Effector CD8-positive, alpha-beta T cell (primary cell): ENCODE measurements at places on chromosomes 13 and 19.

GRCh38 chr19:40312533-40312932 is 27.4 kb upstream of the AKT2 start:
- no peak for DNase-seq

DNA sequence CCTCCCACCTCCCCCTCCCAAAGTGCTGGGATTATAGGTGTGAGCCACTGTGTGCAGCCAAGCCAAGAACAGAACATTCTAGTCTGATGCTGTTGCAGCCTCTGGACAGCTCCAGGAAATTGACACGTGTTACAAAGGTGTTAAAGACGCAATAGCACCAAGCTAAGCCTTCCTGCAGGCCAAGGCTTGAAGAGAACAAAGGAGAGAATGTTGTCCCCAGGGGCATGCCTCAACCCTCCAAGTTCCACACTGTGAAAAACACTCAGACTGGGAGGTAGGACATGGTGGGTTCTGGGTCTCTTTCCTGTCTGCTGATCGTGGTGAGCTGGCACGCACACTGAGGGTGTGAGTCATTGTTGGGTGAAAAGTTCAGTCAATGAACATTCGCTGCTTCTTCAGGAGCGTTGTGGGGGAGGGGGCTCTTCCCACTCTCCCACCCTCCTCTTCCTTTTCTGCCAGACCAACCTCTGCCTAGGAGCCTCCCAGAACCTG is 5.3 kb upstream of the PTPRS start:
- DNase-seq = no peak

DNA sequence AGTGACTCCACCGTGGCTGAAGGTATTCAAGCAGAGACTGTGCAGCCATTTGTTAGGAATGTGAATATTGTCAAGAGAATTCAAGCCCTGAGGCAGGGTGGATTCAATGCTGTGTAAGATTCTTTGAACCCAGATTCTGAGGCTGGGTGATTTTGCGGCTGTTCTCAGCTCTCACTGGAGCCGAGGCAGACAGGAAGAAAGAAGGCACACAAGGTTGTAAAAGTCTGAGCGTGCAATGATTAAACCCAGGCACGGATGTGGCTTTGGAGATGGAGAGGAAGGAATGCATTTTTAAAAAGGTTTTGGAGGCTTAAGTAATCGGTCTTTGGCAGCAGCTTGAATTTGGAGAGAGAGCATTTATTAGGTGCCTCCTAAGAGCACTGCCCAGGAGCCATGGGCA is 187.9 kb downstream of the KATNAL1 start:
- no peak for DNase-seq

- no peak for DNase-seq
Measured at GRCh38 chr19:17933414-17934129, 757 bp downstream of the CCDC124 start.

GRCh38 chr19:57812226-57812625 is 2.5 kb downstream of the ZNF552 start:
- DNase-seq = no peak

DNA sequence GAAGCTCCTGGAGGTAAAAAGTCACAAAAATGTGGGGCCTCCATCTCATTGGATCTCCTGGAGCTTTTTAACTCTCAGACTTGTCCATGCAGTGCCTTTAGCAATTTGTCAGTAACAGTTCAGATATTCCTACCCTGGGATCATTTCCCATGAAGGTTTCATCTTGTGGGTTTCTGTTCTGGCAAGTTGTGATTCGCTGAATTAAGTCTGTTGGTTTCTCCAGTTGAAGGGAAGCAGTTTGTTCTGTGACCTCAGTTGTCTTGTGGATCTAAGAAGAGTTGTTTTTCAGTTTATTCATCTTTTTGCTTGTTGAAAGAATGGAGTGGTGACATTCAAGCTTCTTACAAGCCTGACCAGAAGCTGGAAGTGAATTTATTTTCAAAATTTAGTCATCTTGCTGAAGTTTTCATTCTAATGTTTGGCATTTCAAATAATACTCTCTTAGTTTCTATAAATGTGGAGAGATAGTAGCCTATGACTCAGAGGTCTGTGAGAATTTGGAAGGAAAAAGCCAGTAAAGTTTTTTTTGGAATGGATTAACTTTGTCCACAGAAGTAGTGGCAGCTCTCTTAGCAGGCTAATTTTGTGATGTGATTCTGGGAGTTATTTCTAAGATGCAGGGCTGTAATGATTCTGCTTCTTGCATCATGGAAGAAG is 120.1 kb upstream of the CSNK1A1L start:
- no peak for DNase-seq

DNA sequence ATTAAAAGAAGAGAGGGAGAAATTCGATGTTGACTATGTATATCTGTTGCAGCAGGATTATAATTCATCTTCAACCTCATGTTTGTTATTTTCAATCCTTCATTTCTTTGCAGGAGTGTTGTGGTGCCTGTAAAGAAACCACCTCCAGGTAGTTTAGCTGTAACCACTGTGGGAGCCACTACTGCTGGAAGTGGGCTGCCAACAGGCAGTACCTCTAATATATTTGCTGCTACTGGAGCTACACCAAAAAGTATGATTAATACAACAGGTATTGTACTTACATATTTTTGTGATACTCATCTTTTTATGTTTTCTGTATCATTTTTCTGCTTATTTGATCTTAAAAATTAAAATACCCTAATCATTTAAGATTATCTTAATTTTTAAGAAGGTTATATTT is 266.5 kb downstream of the NBEA start:
- no peak for DNase-seq

DNA sequence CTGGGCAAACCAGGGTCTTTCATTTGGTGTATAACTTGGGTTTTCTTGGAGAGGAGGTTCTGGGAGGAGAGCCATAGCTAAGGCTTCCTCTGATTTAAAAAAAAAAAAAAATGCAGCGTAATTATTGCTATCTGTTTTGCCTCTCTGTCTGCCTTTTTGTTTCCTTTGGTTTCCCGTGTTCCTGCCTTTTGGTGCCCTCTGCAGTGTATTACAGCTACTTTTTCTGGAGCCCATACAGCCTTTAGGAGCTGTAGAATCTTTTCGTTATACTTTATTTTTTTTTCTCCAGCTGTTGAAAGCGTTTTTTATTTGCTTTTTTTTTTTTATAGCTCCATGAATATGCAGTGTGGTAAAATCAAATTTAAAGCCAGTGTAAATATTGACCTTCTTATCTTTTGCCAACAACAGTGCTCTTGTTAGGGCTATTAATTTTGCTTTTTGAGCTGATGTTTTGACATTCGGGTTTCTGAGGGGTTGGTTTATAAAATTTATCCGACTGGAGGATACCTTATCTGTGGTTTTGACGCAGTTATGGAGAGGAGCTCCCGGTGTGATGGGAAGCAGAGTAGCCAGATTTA is 38.1 kb downstream of the ZNF493 start:
- DNase-seq = no peak

DNA sequence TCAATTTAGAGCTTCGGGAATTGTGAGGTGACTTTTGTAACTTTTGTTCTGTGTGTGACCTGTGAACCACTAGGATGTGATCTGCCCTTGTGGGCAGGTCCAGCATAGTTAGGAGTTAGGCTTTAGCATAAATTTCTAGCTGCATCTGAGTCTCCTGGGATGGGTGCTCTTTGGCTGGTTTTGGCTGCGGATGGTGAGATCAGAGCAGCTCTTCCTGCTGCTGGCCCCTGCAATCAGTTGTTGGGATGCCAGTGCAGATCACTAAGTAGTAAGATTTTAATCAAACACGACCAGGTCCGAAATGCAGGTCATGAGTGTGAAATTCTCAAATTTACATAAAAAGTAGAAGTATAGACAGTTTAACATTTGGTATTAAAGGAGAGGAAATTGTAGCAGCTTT is 8.5 kb downstream of the CEBPG start:
- DNase-seq = no peak

DNA sequence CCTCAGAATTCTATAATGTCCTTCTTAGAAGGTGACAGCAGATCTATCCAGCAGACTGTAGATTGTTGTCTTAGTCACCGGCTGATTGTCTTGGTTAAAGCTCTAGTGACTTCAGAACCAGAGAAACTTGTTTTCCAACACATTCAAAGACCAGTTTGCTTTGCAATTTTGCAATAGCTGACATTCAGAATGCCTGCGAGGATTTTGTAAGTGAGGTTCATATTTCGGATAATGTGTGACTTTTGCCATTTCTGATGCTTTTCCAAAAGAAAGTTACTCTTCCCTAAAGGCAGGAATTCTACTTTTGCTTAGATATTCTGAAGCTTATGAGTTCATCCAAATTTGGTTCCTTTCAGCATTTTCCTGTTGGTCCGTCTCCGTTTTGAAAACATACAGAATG is 13.2 kb downstream of the SPINT2 start:
- DNase-seq = no peak

GRCh38 chr13:97339019-97339987 is 94.7 kb upstream of the RAP2A start:
- no peak for DNase-seq

GRCh38 chr13:112345826-112346172 is 30.4 kb upstream of the SPACA7 start:
- DNase-seq = no peak

DNA sequence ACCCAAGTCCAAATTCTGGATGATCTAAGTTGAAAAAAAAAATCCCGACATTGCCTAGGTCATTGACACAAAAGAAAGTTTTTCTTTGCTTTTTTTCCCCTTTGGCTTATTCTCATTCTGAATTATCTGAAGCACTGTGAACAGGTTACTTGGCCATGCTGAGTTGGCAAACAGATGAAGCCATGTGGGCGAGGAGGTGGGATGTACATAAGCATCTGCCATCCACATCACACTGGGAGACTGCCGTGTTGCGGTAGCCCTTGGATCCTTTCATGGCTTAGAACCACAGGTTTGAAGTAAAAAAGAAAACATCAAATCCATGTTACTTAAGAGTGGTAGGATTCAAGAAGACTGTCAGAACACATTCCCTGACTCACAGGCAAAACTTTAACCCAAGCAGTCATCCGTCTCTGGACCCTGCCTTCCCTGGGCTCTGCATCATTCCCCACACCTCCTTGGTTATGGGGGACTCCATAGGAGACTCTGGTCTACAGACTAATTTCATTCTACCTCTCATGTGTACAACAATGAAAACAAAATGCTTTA is 242.5 kb upstream of the SERP2 start:
- DNase-seq = no peak

- DNase-seq = no peak
Measured at GRCh38 chr13:111531505-111531904, 211.1 kb downstream of the TEX29 start.

DNA sequence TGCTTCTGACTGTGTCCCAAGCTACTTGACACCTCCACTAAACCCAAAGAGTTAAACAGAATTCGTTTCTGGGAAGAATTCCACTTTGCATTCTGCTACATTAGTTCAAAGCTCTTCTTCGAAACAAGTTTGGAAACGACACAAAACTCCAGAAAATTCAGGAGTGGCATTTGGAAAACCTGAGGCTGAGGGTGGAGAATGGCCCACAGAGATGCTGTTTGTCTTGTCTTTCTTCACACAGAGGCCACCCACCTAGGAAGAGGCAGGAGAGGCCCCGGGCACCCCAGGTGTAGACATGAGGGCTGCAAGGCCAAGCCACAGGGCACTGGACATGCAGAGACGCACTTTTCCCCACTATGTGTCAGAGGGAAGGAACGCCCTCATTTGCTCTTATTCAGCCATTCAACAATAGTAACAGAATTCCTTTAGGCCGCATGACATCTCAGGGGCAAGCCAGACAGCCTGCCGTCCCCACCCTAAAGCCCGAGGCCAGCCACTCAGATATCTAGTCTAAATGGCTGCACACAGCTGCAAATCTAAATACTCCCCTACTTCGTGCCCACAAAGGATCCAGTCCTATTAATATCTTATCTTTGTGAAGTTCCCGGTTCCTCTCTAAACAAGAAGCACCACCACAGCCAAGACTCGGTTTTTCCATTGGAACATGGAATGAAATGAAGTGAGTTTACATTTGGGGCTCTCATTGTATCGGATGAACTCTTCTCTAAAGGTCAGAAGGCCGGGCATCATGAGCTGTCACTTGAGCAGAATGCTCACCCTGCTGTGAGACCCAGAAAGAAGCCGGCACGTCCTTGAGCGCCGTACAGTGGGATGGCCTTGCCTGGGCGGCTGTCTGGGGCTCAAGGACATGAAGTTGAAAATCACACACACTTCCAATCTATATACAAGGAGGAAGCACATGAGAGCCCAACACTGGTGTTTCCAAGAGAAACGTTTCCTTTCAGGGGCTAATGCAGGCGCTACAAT is 19.8 kb downstream of the COL4A1 start:
- no peak for DNase-seq

- DNase-seq = no peak
Measured at GRCh38 chr19:30001301-30001700, 59.3 kb downstream of the URI1 start.

- no peak for DNase-seq
Measured at GRCh38 chr13:81781471-81781870, 1440.5 kb upstream of the SPRY2 start.

DNA sequence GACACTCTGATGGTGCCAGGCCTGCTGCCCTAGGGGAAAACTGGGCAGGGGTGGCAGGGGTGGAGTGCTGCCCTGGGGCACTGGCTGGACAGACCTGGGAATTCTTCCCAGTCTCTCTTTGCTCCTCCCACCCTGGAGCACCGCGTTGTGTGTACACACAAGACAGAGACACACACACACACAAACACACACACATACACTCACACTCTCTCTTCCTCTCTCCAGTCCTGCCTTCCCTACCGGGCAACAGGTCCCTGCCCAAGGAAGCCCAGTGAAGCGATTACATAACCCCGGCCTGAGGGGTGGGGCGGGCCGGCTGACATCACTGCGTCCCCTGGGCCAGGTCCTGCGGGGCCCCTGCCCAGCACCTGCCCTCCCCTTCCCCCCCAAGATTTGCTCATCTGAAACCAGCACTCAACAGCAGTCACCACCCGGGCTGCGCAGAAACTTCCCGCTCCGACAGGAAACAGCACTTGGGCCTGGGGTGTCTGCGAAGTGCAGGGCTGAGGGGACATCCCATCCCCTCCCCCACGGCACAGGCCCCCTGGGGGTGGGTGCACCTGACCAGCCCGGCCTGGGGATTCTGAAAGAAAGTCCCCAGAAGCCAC is 1.2 kb downstream of the MKNK2 start:
- peak; percentile 48 for DNase-seq

DNA sequence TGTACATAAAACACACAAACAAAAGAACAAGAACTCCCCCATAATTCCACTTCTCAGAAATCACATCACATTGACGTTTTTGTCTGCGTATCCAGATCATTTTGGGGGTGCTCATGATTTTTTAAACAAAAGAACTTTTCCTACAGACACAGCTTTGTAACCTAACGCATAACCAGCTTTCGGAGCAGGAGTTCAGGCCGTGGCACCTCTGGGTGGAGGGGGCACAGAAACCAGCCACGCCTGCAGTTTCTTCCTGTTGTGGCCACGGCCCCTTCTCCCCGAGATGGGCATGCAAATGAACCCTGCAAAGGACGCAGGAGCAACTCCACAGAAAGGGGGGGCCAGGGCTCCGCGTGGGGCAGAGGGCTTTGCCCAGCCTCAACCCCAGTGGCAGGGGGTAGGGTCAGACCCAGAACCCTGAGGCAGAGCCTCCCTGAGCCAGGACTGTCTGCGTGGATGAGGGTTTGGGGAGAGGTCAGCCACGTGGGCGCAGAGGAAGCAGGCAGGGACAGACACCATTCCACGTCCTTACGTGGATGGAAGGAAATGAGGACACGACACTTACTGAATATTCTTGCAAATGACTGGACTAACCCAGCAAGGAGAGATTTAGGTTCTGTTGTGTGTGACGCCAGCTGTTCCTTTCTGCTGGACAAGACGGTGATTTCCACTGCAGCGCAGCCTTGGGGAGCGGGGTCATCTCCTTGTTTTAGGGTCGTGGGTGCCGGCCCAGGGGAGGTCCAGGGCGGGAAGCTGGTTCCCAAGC is 64.4 kb downstream of the RASA3 start:
- DNase-seq = no peak

GRCh38 chr19:40592170-40592569 is 9.0 kb upstream of the LTBP4 start:
- DNase-seq = no peak

GRCh38 chr13:110334256-110334655 is 27.2 kb downstream of the COL4A2 start:
- DNase-seq = no peak
